ENCODE measurements at places on chromosomes 4 and X.
A peak's percentile ranks its signal among the peaks of the same experiment; 100 is the strongest.

- no peak for DNase-seq
These were observed 289.3 kb downstream of the BCOR start for GRCh38 chrX:39808471-39808917.

GRCh38 chr4:153114771-153115321, 89.4 kb upstream of the TRIM2 start:
- no peak for DNase-seq

DNA sequence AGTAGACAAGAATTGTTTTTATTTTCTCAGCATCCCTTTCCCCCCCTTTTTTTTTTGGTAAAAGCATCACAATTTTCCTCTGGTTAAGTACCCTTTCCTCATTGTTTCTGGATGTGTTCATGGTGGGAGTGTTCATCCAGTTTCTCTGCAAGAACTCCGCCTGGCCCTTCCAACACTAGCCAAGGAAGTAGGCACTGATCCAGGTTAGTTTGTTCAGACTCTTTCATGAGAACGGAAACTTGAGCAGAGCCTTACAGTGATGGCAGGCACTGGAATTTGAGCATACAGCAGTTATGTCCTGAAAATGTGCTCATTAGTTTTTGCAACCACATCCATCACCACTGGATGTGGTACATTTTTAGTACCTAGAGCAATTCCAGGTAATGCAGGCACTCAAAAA, 336.1 kb upstream of the BOD1L1 start:
- no peak for DNase-seq

GRCh38 chr4:2284934-2285612, 23.2 kb upstream of the MXD4 start:
- no peak for DNase-seq

- DNase-seq = no peak
These were observed 41.3 kb upstream of the CEP135 start for GRCh38 chr4:55907469-55907868.

DNA sequence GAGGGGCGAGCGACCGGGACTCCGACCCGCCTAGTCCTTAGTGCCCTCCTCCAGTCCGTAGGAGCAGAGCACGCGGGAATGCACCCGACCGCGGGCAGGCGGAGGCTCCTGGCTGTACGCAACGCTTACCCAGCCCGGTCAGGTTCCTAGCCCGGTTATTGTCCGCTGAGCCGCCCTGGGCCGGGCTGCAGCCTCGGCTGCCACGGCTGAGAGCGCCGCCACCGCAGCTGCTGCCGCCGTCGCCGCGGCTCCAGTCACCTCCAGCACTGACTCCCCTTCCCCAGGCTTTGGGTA, at the start of gene AMER1:
AMER1 (minus strand) TSS at position 268 of the 294 bp plus-strand sequence. CDS start 12,422 bp downstream, outside the sequence.
- peak; percentile 27 for DNase-seq

- DNase-seq = no peak
These were observed 346.6 kb downstream of the CENPC start for GRCh38 chr4:67198727-67199126.

DNA sequence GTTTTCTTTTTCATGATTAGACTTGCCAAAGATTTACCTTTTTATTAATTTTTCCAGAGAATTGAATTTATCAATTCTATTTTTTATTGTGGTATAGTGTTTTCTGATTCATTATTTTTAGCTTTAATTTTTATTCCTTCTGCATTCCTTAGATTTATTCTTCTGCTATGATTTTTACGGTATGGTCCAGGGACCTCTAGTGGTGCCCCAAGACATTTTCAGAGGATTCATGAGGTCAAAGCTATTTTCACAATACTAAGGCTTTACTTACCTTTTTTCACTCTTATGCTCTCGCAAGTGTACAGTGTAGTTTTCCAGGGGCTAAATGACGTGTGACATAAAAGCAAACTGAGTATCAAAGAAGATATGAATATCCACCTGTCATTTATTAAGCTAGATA, 8.0 kb downstream of the RADX start:
- no peak for DNase-seq

DNA sequence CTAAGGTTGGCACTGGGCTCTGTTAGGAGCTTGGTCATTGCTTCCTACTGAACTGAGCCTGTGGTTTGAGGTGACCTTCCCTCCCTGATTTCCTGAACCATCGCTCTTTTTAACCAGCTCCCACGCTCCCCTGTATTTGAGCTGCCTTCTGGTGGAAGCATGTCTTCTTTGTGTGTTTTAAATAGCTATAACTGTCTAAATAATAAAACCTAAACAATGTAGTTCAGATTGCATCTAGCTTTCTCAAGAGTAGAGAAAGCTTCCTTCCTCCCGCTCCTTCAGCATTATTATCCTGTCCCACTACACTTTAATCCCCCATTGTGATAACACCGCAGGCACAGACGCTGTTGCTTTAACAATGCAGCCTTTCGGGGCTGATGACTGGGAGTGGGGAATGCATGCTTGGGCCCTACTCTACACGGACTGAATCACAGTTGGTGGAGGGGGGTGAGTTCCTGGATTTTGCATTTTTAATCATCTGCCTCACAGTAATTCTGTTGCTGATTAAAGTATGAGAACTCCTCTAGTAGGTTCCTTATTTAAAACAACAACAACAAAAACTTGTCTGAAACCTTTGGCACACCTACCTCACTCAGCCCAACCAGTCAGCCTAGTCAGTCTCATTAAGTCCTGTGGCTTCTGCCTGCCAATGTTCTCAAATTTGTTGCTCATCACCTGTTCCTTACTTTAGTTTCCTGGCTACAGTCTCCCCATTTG, 6.6 kb downstream of the SMS start:
- DNase-seq = no peak

GRCh38 chrX:23773601-23774175, 9.3 kb upstream of the SAT1 start:
- DNase-seq = no peak

GRCh38 chrX:134949271-134949670, 41.5 kb upstream of the SMIM10 start:
- no peak for DNase-seq

- no peak for DNase-seq
These were observed 19.7 kb downstream of the FBXW7 start for GRCh38 chr4:152516156-152516555.

DNA sequence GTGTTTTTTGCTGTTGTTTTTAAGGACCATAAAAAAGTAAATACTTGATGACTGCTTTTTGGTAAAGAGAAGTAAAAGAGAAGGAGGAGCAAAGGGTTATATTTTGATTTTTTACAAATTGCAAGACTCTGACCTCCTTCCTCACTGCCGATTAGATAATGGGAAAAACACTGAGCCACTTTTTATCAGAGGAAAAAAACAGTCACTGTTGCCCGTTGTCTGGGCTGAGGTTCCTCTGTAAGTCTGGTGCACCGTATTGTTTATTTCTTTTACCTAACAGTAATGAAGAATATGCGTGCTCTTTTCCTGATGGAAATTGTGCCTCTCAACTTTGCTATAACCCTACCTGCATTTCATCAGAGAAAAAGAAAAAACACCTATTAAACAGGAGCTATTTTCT, 178.7 kb upstream of the EMCN start:
- no peak for DNase-seq

- DNase-seq = no peak
These were observed 9.5 kb downstream of the WDR44 start for GRCh38 chrX:118355225-118355920.

DNA sequence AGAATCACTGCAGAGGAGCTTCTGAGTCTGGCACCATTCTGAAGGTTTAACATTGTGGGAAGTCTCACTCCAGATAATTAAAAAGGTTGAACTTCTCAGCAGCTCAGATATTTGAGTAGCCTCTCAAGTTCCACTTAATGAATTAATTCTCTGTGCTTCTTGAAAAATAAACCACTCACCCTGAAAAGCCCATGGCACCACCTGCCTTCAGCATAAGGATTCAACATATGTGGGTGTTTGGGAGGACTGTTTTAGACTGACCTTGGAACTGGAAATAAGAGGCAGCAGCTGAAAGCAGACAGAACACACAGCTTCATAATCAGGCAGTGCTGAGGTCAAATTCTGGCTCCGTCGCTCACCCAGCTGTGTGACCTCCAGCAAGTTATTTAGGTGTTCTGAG, 100.6 kb downstream of the KCNIP4 start:
- no peak for DNase-seq
